ENCODE measurements at places on chromosomes 12 and 14. TPM values are rescaled to one million over a fixed set of nuclear protein-coding genes. Genes with fewer than 3 reads are reported as not detected.
A peak's percentile ranks its signal among the peaks of the same experiment; 100 is the strongest.

- DNase-seq: peak; percentile 92
Observed at GRCh38 chr14:102799684-102800562, 22.7 kb downstream of the TRAF3 start.

DNA sequence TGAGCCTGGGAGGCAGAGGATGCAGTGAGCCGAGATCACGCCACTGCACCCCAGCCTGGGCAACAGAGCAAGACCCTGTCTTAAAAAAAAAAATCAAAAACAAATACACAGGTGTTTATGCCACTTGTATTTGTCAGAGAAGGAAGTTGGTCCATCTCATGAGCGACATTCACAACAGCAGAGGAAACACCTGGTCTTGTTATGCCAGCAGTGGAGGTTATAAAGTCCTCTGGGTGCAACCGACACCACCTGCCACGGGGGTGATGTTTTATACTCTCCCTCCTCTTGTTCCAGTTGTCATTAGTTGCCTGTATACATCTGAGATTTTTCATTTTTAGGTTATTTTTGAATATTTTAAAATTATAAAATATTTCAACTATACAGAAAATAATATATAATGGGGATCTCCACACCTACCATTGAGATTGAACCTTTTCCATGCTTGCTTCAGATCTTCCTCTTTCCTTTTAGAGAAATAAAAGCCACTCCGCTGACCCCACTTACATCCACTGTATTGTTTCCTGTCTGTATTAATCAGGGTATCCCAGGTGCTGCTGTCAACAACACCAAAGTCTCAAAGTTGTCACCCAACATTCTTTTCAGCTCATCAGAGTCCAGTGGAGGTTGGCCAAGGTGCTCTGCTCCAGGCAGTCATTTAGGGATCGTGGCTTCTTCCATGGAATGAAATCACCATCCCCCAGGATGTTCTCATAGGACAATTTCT is 65.1 kb downstream of the RNFT2 start:
- no peak for DNase-seq

- DNase-seq: no peak
Observed at GRCh38 chr14:63318835-63319234, at the start of gene GPHB5. Gene GPHB5 (minus strand): TSS chr14:63318935. CDS start chr14:63317849, 1,086 bp downstream.

DNA sequence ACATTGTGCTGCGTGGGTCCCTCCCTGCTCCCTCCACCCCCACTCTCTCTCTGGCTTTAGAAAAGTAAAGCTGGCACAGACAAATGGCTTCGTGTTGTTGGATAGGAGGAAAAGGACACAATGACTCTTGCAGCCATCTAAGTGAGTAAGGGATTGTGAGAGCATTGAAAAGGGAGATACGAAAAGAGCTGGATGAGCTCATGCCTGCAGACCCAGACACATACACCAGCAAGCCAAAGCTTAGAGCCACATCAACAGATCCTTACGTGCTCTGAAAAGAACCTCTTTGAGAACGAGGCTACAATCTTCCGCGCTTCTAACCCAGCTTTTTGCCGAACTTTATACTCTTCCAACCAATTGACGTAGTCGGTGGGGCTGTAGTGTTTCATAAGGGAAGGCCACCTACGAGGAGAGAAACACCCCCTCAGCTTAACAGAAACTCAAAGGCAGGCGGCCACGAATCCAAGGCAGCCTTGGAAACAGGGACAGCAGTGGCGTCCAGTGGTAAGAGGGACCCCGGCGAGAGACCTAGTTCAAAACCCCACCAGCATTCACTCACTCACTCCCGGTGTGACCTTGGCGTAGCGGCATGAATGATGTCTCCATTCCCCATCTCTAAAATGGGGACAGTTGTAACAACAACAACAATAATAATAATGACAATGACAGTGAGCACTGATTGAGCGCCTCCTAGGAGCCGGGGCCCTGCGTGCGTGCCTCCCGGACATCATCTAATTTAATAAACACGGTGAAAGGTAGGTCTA is 1.1 kb downstream of the FBXO21 start:
- DNase-seq: peak; percentile 55

- peak; percentile 88 for DNase-seq
Observed at GRCh38 chr14:64611358-64612020, 61.7 kb downstream of the PPP1R36 start.

DNA sequence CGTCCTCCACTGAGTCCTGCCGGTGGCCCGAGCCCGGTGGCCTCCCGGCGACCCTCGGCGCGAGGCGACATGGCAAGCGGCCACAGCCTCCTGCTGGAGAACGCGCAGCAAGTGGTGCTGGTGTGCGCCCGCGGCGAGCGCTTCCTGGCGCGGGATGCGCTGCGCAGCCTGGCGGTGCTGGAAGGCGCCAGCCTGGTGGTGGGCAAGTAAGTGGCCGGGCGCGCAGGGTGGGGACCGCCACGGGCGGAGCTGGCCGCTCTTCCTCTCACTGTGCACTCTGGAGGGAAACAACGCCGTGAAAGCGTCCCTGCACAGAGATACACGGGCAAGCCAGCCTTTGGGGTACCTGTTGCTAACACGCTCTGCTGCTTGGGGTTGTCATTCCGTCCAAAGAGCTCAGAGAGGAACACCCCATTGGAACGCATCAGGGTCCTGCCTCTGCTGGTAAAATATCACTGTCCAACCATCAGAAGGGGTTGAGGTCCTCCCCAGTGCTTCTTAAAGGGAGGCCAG is at the start of gene AMDHD1:
Gene AMDHD1, plus strand, starts transcription at position 2 of the 513 bp plus-strand sequence. Its CDS starts 68 bp downstream, at position 70.
- DNase-seq: peak; percentile 49

DNA sequence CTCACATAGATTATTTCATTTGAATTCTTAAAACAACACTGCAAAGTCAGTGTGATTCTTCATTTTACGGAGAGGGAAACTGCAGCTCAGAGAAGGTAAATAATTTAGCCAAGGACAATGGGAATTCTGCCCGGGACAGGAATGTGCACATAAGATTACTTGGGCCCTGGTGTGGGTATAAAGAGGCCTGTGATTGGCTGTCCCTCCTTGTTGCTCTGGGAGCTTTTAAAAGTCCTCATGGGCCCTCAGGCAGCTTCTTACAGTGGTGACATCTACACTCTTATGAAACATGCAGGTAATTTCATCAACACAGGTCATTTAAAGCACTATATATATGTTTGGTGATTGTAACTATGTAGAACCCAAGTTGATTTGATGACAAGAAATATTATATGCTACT is 100.3 kb downstream of the ESR2 start:
- DNase-seq: no peak

DNA sequence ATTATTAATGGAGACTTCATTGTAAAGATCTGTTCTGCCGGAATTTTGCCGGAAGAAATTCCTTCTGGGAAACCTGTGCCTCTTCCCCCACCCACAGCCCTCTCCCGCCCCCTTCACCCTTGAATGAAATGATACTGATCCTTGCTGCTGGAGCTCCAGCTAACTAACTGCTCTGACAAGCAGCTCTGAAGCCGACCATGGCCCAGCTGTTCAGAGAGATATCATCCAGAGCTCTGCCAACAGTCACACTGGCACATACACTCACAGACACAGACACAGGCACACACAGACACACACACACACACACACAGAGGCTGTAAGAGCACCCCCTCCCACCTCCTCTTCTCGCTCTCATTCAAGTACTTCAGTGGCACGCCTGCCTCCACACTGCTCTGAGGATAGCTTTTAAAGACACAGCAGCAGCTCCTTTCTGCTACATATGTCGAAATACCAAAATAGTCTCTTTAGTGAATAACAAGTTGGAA is 88.6 kb downstream of the R3HDM2 start:
- peak; percentile 66 for DNase-seq

- no peak for DNase-seq
Observed at GRCh38 chr14:96165493-96166436, 38.9 kb upstream of the BDKRB2 start.

DNA sequence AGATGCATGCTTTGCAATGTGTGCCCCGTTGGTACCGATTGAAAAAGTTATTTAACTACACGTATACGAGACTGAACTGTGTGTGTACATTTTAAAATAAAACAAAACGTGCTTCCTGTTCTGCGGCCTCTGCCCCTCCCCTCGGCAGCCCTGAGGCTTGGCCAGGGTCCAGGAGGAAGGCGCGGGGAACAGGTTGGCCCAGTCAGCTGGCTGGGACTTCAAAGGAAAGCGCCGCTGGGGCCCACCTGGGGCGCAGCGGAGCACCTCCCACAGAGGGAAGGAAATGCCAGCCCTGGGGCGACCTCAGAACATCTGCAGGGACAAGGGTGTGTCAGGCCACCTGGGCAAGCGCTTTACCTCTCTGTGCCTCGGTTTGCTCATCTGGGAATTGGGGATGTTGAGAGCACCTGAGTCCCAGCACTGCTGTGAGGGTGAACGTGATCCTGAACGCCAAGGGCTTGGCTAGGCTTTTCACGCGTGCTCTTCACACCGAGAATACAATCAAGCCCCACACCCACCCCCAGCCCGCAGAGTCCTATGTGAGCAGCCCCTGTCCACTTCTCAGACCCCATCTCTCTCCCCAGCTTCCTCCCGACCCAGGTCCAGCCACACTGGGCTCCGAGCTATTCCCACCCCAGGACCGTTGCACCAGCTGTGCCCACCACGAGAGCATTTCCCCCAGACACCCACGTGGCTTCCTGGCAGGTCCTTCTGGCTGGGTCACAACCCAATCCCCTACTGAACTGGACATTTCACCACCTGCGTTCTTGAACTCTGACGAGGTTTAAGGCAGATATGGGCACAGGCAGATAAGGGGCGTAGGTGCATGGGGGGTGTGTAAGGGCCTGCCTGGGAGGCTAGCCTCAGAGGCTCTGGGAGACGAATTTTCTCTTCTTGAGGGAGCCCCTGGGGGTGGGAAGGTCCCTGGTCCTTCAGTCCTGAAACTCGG is 41.9 kb upstream of the NCOR2 start:
- peak; percentile 39 for DNase-seq

DNA sequence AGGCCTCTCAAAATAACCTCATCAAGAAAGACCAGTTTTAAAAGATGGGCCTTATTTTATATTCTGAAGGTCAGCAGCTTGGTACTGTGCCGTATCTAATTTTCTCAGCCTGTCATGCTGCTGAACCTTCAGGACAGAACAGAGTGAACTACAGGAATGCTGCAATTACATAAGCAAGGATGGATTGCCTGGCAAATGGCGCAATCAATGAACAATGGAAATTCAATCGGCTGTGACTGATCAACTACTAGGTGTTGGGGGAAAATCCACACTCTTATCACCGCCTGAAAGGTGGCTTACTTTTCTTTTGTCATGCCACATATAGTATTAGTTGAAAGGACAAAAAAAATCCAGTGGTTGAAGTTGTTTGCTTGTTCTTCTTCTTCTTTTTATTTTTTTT is 8.5 kb downstream of the ACSS3 start:
- no peak for DNase-seq

- no peak for DNase-seq
Observed at GRCh38 chr12:21353487-21353886, 18.8 kb upstream of the SLCO1A2 start.

GRCh38 chr12:121176826-121177529 is 33.0 kb upstream of the P2RX4 start:
- DNase-seq: no peak

DNA sequence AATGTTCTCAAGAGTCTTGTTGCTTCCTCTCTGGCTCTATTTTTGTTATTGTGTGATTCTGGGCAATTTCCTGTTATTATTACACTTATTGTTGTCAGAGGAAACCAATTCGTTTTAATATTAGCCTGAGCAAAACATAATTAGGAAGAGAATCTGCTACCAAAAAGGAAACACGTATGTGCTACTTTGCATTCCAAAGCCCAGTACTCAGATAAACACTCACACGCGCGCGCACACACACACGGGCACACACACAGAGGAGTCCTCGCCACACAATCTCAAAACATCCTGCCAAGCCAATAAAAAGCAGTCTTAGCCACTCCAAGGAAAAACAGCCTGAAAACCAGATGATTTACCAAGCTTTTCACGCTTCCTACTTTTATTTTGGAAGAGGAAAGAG is 400.7 kb downstream of the NUAK1 start:
- DNase-seq: peak; percentile 72

DNA sequence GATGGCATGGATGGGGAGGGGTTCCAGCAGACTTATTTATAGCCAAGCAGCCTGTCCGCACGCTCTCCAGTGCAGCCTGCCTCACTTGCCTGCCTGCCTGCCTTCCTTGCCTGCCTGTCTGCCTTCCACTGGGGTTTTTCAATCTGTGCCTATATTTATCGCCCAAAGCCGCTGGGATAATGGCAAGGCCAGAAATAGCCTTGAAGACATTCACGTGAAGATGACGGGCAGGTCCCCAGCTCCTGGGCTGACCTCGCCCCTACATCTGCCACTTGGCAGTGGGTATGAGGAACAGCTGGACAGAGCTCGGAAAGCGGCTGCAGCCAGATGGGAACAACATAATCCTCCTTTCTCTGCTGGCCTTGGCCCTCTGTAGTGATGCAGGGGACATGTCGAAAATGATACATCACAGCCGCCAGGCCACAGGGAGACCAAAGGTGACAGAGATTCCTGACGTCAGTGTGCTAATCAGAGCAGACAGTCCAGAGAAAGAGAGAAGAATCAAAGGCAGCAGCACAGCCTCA is 53.3 kb downstream of the PITPNM2 start:
- DNase-seq: peak; percentile 40

DNA sequence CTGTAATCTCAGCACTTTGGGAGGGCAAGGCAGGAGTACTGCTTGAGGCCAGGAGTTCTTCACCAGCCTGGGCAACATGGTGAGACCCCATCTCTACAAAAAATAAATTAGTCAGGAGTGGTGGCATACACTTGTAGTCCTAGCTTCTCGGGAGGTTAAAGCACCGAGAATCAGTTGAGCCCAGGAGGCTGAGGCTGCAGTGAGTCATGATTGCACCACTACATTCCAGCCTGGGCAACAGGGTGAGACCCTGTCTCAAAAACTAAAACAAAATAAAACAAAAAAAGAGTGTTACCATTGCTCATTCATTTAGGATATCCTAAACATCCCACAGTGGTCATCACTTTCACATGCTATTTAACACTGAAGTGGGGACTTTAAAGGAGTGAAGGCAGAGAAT is 7.8 kb downstream of the NEK9 start:
- DNase-seq: peak; percentile 57

DNA sequence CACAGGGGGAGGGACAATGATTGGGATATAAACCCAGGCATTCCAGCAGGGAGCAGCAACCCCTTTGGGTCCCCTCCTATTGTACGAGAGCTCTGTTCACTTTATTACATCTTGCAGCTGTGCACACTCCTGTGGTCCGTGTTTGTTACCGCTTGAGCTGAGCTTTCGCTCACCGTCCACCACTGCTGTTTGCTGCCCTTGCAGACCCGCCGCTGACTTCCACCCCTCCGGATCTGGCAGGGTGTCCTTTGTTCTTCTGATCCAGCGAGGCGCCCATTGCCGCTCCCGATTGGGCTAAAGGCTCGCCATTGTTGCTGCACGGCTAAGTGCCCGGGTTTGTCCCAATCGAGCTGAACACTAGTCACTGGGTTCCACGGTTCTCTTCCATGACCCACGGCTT is 64.1 kb downstream of the E2F7 start:
- no peak for DNase-seq

Gene DNAI7
- not detected for total RNA-seq

Gene CAPZA3
- not detected for total RNA-seq

Gene STYK1
- 0.86 TPM for total RNA-seq

Gene SLC16A7
- 31.2 TPM for total RNA-seq

Gene TPPP2
- not detected for total RNA-seq

Gene DTX1
- not detected for total RNA-seq

Gene ACACB
- total RNA-seq: 5.5 TPM

Gene CMA1
- total RNA-seq: not detected

Measured in fibroblast of villous mesenchyme (primary cell).